ENCODE measurements at places on chromosomes 2 and 18. TPM values are rescaled to one million over a fixed set of nuclear protein-coding genes. Genes with fewer than 3 reads are reported as not detected.

LYPD1 gene
- not detected for total RNA-seq

RGPD3 gene
- 0.14 TPM for total RNA-seq

GLI2 gene
- total RNA-seq, result not detected

ALPI gene
- not detected for total RNA-seq

EVX2 gene
- not detected for total RNA-seq

APCDD1 gene
- not detected for total RNA-seq

SIX2 gene
- total RNA-seq, result not detected

SF3B6 gene
- 143 TPM for total RNA-seq

SERPINB11 gene
- total RNA-seq, result not detected

TXNDC2 gene
- total RNA-seq, result not detected

DNA sequence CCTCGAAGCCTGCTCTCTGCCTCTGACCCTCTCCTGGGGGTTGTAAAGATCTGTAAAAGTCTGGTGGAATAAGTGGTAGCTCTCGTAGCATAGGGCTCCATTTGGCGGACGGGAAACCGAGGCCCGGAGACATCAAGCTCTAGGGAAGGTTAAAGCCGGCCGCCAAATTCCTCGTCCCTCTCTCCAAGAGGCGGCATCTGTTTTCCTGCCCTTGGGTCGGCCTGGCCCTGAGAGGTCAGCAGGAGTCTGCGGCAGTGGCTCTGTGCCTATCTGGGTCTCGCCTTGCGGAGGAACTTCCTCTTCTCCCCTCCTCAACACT is 72.4 kb downstream of the TEX51 start:
- no peak overlapping the region for H3K27ac ChIP-seq
- H3K4me1 ChIP-seq, result no peaks in the 10 kb centered on the region
- peaks cover 36% of the 10 kb centered on the region for H3K27me3 ChIP-seq
- H3K4me3 ChIP-seq, result no peak overlapping the region

DNA sequence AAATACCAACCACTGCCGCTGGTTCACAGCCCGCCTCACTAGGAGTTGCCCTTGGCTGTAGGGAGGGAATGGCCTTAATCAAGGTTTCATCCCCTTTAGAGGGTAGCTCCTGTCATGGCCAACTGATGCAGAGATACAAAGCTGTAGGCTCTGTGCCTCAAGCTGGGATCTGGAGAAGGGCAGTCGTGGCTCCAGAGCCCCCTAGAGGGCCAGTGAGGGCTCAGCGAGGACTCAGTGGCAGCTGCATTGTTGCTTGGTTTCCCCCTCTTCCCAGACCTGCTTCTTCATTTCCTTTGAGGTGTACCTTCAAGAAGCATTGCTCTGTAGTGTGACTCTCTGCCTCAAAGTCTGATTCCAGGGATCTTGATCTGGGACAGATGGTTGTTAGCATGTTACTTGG is 302.1 kb downstream of the LPIN1 start:
- DNase-seq, result no peak
- H3K4me1 ChIP-seq, result peaks cover 47% of the 10 kb centered on the region
- peaks cover 2% of the 10 kb centered on the region for H3K27me3 ChIP-seq
- H3K27ac ChIP-seq, result no peak overlapping the region
- no peak overlapping the region for H3K4me3 ChIP-seq
- H3K36me3 ChIP-seq, result no peaks in the 10 kb centered on the region

DNA sequence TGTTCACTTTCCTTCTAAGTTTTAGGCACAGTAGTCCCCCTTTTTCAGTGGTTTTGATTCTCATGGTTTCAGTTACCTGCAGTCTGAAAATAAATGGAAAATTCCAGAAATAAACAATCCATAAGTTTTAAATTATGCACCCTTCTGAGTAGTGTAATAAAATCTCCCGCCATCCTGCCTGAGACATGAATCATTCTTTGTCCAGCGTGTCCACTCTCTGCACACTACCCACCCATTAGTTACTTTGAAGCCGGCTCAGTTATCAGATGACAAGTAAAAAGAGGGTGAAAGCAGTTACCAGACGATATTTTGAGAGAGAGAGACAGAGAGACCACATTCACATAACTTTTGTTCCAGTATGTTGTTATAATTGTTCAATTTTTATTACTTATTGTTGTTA is 400.5 kb downstream of the TMX3 start:
- no peak overlapping the region for H3K27ac ChIP-seq
- H3K4me1 ChIP-seq, result no peaks in the 10 kb centered on the region
- no peaks in the 10 kb centered on the region for H3K27me3 ChIP-seq
- no peak for DNase-seq
- H3K36me3 ChIP-seq, result no peaks in the 10 kb centered on the region

GRCh38 chr18:75120521-75120920 is 88.4 kb downstream of the PTGR3 start:
- no peak overlapping the region for H3K4me3 ChIP-seq
- DNase-seq, result no peak
- H3K27me3 ChIP-seq, result no peaks in the 10 kb centered on the region
- H3K36me3 ChIP-seq, result no peaks in the 10 kb centered on the region

DNA sequence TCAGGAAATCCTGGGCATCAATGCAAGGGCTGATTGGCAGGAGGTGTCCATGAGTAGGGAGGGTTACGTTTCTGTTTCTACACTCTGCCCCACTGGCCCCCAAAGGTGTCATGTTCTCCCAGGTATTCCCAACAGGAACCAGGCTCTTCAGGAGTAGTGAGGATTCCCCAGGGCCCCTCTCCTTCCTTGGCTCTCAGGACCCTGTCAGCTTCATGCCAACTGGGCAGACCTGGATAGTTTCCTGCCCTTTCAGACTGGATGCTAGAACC is 480.6 kb upstream of the HS6ST1 start:
- no peak for DNase-seq
- no peaks in the 10 kb centered on the region for H3K27me3 ChIP-seq
- H3K36me3 ChIP-seq, result no peaks in the 10 kb centered on the region

GRCh38 chr18:61845197-61845596 is 47.6 kb downstream of the RNF152 start:
- H3K27me3 ChIP-seq, result peaks cover 4% of the 10 kb centered on the region
- no peak overlapping the region for H3K27ac ChIP-seq
- no peaks in the 10 kb centered on the region for H3K4me1 ChIP-seq
- no peak overlapping the region for H3K4me3 ChIP-seq

DNA sequence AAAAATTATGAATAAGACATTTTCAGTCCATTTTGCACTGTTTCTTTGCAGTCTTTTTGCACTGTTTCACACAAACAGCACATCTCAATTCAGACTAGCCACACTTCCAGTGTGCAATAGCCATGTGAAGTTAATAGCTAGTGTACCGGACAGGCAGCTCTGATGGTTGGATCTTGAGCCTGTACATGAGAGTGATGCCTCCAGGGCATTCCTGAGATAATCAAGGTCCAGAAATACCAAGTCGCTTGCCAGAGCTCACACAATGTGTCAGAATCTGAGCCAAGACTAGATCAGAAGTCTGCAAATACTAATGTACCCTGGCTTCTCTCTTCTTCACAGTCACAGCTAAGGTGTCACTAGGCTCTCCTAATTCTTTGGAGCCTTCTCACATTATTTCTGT is 180.2 kb downstream of the OSR1 start:
- no peak overlapping the region for H3K27ac ChIP-seq
- H3K36me3 ChIP-seq, result no peaks in the 10 kb centered on the region
- DNase-seq, result no peak

- no peak overlapping the region for H3K4me3 ChIP-seq
- peak; percentile 53 for DNase-seq
- H3K4me1 ChIP-seq, result peaks cover 69% of the 10 kb centered on the region
- peak overlapping the region; percentile 98 for H3K27ac ChIP-seq
These were observed 3.5 kb upstream of the NCK2 start for GRCh38 chr2:105741174-105741573.

DNA sequence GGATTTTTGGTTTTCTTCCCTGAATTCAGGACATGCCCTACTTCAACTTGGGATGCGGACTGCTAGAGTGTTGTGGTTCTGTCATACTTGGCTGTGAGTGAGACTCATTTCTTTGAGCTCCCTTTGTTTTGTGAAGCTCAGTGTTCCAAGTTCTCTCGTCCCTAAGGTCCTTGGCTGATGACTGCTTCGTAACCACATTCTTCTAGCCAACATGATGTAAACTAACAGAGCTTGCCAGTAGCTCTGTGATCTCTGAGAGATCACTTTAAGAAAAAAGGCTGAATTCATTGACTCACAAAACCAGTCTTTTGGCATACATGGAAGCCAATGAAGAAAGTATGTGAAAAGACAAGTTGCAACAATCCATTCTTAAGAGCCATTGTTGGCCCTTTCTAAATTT is 96.9 kb upstream of the MSTN start:
- no peak overlapping the region for H3K4me3 ChIP-seq
- H3K27me3 ChIP-seq, result no peaks in the 10 kb centered on the region
- no peaks in the 10 kb centered on the region for H3K36me3 ChIP-seq
- H3K4me1 ChIP-seq, result no peaks in the 10 kb centered on the region

GRCh38 chr2:86081724-86082123 is 24.0 kb downstream of the POLR1A start:
- DNase-seq, result no peak
- peaks cover 17% of the 10 kb centered on the region for H3K4me1 ChIP-seq
- no peak overlapping the region for H3K4me3 ChIP-seq
- H3K27ac ChIP-seq, result no peak overlapping the region

DNA sequence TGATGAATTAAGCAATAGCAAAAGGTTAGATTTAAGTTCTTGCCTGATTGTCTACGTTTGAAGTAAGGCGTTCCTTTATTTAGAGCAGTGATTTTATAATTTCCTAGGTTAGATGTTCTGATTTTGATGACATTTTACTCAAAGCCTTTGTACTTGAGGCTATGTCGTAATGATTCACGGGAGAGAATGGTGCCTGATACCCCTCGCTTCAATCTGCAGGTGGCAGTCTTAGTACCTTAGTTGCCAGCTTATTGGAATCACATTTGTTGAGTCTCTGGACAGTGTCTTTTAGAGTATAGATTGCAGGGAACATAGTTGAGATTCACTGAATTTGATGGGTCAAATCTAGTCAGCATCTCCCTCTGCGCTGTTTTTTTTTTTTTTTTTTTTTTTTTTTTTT is 89.5 kb downstream of the BIRC6 start:
- peaks cover 50% of the 10 kb centered on the region for H3K36me3 ChIP-seq
- no peak overlapping the region for H3K4me3 ChIP-seq
- H3K27ac ChIP-seq, result no peak overlapping the region

GRCh38 chr2:9097239-9097638 is 93.8 kb upstream of the MBOAT2 start:
- no peak overlapping the region for H3K4me3 ChIP-seq
- no peak overlapping the region for H3K27ac ChIP-seq
- no peaks in the 10 kb centered on the region for H3K36me3 ChIP-seq
- H3K4me1 ChIP-seq, result peaks cover 12% of the 10 kb centered on the region

DNA sequence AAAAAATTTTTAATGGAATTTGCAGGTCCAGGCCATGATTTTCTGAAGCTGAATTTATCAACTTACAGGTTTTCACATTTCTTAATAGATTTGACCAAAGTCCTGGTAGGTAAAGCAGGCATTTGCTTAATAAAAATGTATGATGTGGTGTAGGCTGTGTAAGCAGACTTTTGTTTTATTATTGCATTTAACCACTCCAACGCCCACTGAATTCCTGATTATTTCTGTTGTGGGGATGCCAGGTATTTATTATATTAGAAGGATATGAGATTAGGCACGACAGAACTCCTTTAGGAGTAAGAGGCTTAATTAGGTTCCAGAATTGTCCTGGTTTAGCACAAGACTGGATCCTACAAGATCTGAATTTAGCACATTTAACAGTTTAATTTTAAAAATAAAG is 111.1 kb downstream of the ADCYAP1 start:
- DNase-seq, result no peak
- H3K27me3 ChIP-seq, result no peaks in the 10 kb centered on the region
- no peaks in the 10 kb centered on the region for H3K36me3 ChIP-seq
- no peaks in the 10 kb centered on the region for H3K4me1 ChIP-seq
- no peak overlapping the region for H3K4me3 ChIP-seq

DNA sequence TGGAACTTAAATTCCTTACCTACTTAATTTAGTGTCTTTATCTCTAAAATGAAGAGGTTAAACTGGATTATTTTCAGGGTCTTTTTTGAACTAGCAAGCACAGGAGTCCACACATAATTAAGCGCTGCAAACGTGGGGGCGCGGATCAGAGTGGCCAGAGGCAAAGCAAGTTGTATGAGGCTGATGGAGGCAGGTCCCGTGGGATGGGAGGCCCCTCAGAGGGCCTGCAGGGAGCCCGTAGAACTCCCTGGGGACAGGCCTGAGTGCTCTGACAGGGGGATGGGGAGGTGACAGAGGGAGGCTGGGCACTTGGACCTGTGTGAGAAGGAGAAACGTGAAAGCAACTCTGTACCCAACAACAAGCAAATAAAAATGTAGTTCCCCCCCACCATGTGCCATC is 177.8 kb downstream of the ACKR3 start:
- no peak overlapping the region for H3K4me3 ChIP-seq
- DNase-seq, result no peak
- no peak overlapping the region for H3K27ac ChIP-seq
- peaks cover 2% of the 10 kb centered on the region for H3K27me3 ChIP-seq
- no peaks in the 10 kb centered on the region for H3K36me3 ChIP-seq

DNA sequence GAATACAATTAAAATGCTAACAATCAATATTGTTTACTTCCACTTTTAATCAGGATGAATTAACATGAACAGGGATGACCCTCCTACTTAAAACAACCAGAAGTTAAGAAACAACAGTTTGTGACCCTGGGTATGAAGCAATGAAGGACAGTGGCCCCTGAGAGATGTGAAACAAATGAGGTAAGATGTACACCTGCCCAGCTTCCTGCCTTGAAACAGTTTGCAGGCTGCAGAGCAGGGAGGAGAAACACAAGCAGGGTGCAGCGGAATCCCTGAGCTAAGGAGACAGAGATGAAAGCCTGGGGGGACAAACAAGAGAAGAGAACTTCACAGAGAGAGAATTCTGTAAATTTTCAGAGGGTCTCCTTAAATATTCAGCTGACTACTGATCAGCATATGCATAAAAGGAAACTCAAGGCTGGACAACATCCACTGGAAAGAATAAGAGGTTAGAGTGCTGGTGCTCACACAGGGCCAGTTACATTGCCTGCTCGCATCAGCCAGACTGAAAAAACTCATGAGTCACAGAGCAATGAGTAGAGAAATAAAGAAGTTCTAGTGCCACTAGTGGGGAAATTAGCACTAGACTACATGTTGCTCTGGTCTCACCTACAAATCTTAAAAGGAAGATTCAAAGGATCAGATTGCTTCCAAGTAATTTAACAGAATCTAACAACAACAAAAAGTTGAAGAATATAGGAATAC is 106.4 kb downstream of the PID1 start:
- no peak overlapping the region for H3K27ac ChIP-seq
- H3K36me3 ChIP-seq, result no peaks in the 10 kb centered on the region
- no peak for DNase-seq
- no peaks in the 10 kb centered on the region for H3K27me3 ChIP-seq

GRCh38 chr2:171383134-171383533 is 50.7 kb downstream of the METTL8 start:
- H3K4me1 ChIP-seq, result peaks cover 2% of the 10 kb centered on the region
- DNase-seq, result no peak
- peaks cover 58% of the 10 kb centered on the region for H3K36me3 ChIP-seq
- H3K4me3 ChIP-seq, result no peak overlapping the region
- no peaks in the 10 kb centered on the region for H3K27me3 ChIP-seq

Data from activated CD4-positive, alpha-beta T cell treated with anti-CD3 and anti-CD28 coated beads for 36 hours (primary cell).